CD8-positive, alpha-beta T cell (primary cell): ENCODE measurements at places on chromosomes 1 and 21.

- DNase-seq, result no peak
These were observed 82.6 kb upstream of the MAP10 start for GRCh38 chr1:232722626-232723025.

DNA sequence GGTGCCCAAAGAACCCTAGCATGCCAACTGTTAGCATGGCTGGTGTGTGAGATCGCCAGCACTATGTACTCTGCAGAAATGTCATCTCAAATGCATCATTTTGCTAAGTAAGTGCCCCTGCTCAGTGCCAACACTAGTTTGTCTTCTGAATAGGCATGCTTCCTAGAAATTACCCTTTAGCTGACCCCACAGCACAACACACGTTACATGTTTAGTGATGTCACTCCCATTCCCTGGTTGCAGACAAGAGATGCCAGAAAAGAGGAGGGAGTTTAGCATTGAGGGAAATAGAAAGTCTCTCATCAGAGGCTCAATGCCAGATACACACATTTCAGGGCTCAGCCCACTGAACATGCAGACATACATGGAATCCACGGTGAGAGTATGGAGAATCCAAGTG is 9.3 kb upstream of the ST6GALNAC3 start:
- DNase-seq, result no peak

DNA sequence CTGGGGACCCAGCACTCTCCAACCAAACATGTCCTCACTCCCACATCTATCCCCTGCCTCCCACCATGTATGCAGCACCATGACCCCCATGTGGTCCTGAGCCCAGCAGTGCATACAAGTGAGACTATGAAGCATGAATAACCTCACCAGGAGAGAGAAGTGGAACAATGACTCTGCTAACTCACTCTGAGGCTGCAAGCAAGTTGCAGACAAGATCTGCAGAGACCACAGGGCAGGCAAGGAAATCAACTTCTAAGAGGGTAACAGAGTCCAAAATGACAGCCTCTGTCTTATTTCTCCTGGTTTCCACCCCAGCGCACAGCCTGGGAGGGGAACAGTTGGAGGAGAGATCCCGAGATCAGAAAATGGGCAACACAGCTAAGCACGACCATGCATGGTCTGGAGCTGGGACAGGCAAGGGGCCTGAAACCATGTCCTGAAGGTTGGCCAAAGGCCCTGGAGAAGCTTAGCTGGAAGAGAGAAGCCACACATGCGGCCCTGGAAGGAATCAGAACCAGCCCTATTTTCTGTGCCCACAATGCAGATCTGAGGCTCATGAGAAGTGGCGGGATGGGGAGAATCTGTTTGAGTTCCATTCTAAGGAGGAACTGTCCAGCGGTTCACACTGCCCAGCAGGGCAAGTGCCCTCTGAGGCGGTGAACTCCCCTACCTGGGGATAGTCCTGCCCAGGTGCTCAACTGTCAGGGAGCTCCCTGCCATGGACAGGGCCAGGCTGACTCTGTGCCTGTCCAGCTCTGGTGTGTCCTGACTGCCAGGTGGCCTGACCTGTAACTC is 12.5 kb upstream of the REN start:
- no peak for DNase-seq

DNA sequence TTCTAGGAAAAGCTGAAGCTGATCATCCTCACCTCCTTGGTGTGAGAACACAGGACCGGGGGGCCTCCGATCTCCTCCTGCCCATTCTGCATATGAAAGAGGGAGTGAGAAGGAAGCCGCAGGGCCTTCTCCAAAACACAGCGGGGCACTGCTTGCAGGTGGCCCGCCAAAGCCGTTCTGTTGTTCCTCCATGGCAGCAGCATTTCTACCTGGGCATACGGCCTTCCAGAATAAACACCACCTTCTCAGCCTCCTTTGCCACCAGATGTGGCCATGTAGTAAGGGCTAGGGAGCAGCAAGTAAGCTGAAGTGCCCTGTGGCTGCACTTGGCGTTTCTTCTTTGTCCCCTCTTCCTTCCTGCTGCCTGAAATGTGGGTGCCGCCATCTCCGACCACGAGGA is 214.9 kb downstream of the TOMM20 start:
- DNase-seq, result no peak

- DNase-seq, result no peak
These were observed 14.0 kb downstream of the TRIM62 start for GRCh38 chr1:33167650-33168447.

DNA sequence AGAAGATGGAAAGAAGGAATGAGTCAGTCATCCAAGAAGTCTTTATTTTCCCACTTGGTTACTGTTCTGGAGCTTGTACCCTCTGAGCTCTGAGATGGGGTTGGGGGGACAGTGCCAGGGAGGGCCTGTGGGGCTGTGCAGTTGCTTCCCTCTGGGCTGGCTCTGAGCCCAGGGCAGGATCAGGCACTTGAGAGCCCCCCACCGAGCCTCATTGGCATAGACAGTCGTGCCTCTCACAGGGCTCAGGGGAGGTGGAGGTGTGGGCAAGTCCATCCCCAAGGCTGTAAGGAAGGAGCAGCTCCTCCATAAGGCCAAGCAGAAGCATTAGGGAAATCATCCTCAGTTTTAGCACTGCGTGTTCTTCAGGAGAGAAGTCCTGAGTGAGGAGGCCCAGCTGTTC is 2.5 kb upstream of the ARL8A start:
- DNase-seq, result no peak

DNA sequence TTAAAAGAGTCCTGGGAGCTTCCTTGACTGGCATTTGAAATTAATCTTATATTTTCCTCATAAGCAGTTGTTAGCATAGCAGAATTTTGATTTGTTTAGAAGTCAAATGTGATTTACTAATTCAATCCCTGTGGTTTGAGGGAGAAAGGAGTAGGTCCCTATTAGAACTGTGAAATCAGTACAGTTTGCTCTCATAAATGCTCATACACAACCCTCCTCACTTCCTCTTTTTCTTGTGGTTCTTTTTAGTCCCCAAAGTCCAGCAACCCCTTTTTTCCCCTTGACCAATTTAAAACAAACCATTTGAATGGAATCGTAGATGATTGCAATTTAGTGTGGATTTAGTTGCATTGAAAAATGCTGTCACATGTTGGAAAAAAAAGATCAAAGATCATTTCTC is 9.2 kb upstream of the IFI44 start:
- DNase-seq, result no peak

GRCh38 chr21:21018821-21019220 is 20.6 kb downstream of the NCAM2 start:
- DNase-seq, result no peak

DNA sequence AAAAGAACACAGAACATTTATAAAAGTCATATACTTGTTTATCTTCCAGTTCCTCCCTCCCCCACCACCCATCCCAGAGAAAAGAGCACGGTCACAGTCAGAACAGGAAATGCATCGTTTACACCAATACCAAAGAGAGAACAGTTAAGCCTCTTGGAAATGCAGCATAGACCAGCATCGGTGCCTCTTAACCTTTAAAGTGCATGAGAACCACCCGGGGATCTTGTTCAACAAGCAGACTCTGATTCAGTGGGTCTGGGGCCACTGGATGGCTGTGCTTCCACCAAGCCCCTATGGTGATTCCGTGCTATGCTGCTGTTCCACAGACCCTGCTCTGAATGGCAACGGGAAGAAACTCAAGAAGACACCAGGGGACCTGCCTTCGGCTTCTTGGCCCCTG is 19.2 kb downstream of the FAM89A start:
- no peak for DNase-seq

GRCh38 chr1:63148825-63149645 is 173.3 kb upstream of the FOXD3 start:
- no peak for DNase-seq

GRCh38 chr1:174428033-174428432 is 19.7 kb upstream of the GPR52 start:
- no peak for DNase-seq

DNA sequence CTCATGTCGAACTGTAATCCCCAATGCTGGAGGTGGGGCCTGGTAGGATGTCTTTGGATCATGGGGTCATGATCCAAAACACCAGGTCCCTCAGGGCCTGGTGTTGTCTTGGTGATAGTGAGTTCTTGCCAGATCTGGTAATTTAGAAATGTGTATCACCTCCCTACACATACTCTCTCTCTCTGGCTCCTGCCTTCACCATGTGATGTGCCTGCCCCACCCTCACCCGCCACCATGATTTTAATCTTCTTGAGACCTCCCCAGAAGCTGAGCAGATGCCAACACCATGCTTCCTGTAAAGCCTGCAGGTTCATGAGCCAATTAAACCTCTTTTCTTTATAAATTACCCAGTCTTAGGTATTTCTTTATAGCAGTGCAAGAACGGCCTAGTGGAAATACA is 136.4 kb downstream of the NR5A2 start:
- DNase-seq, result no peak

DNA sequence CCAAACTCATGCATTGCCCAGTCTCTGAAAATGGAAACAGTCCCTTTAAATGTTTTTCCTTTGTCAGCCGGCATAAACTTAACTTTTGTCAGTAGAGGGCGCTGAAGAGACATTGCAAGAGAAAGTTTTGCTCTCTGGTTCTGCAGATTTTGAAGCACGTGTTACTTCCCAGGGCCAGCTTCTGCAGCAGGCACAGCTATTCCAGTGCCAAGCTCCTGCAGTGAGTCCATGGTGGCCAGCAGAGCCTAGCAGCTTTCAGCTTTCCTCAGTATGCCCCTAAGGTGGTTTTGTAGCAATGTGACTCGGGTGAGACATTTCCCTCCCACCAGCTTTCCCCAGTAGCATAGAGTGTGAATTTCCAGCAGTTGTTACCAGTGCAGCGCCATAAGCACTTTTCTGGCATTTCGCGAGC is 2.6 kb upstream of the IFI44L start:
- peak; percentile 54 for DNase-seq

DNA sequence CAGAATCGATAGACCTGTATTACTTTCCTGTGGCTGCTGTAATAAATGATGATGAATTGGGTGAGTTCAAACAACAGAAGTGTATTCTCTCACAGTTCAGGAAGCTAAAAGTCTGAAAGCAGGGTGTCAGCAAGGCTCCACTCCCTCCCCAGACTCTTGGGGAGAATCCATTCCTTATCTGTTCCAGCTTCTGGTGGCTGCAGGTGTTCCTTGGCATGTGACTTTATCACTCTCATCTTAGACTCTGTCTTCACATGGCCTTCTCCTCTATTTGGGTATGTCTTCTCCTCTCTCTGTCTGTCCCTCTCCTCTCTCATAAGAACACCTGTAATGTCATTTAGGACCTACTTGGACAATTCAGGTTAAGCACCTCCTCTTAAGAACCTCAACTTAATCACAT is 44.1 kb upstream of the SLC2A1 start:
- DNase-seq, result no peak

DNA sequence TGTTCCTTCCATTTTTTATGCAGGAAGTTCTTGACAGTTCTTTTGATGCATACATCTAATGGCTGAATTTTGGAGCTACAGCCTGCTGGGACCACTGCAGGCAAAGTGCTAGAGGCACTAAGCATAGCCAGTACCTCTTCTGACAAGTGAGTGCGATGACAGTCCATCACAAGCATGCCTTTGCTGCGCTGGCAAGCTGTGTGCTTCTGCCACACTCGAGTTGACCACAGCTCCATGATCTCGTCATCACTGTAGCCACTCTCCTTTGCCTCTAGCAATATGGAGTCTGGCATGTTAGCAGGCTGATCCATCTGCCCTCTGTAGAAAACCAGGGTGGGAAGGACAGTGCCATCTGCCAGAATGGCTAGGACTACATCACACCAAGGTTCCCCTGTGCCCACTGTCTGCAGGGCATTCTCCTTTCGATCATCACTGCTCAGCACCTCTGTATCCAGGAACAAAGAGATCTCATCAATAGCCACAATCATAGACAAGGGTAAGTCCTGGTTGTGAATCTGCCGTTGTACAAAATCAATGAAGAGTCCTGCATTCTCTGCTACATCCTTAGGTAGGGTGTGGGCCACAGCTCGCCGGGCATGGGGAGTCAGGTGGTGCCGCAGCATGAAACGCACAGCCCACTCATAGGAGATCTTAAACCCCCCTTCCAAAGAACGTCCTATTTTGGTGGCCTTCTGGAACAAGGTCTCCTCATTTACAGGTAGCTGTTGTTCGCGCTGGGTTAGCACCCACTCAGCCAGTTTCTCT is 6.0 kb downstream of the PSMB4 start:
- DNase-seq, result no peak

GRCh38 chr1:172429331-172430127 is 9.0 kb downstream of the C1orf105 start:
- DNase-seq, result peak; percentile 49

GRCh38 chr1:15195420-15196052 is 42.0 kb downstream of the TMEM51 start:
- DNase-seq, result no peak

- DNase-seq, result no peak
These were observed 56.1 kb upstream of the CAMK1G start for GRCh38 chr1:209527372-209527771.
